NCI-H2081 (cell line): ENCODE measurements at places on chromosomes 4 and X.

GRCh38 chr4:76156635-76157034 is 8.4 kb upstream of the NUP54 start:
- DNase-seq = no peak

- no peak for DNase-seq
Observed at GRCh38 chr4:89398644-89399043, 91.0 kb upstream of the GPRIN3 start.

- no peak for DNase-seq
Observed at GRCh38 chr4:41414412-41414779, 123.6 kb upstream of the LIMCH1 start.

DNA sequence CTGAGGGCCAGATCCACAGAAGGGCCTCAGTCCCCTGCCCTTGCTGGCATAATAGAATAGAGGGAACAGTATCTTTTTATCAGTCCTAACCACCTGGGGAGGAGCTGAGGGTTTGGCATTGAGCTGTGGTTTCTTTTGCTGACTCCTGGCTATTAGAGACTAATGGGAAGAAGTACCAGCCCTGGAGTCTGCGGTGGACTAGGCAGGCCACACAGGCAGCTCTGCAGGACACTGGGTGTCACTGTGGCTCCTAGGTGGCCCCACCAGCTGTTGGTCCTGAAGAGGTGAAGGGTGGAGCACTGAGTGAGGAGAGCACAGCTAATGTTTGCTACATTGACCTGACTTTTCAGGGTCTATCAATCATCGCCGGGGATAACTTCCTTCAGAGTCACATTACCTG is 52.8 kb upstream of the GPC4 start:
- no peak for DNase-seq

DNA sequence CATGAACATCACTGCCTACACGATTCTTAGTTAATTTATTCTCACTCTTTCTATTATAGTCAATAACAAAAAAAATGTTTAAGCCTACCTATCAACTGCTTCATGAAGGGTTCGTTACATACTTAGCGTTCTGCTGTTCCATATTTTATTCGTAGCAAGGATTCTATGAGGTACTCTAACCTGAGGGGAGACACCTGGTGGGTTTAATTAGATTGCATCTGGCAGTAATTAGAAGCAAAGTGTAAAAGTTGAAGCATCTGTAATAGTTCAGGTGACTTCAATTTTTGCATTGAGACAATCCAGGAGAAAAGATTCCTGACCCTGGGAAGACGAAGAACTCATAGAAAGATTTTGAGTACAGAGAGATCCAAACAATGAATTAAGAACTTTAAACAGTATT is 1655.8 kb upstream of the TENM3 start:
- DNase-seq = no peak

DNA sequence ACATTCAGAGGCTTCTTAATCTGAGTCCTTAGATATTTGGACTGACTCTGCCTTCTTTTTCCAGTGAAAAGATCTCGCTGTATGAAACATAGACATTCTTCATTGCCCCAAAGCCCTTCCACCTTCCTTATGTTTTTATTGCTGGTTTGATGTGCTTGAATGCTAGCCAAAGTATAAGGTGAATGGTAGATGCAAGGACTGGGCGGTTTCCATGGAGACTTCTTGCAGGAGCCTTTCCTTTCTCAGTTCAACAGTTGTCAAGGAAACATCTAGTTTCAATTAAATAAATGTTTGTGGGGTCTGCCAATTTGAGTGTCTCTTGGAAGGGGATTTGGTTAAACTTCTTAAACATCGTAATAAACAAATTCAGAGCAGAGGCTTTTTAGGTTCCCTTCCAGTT is 46.0 kb downstream of the REPS2 start:
- no peak for DNase-seq

DNA sequence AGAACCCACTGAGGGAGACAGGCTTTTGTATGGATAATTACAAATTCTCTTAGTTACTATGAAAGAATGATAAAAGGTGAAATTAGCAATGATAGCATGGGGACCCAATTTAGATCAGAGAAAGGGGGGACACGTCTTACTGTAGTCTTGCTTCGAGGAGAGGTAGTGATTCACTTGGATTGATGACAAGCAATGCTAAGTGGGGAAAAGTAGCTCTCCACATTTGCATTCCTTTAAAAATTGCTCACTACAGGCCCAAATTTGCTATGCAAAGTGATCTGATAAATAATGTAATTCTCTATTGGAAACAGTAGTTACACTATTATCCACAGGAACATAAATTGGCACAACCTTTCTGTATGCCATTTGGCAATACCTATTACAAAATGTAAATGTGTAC is 42.5 kb upstream of the MAP3K15 start:
- no peak for DNase-seq

- DNase-seq = no peak
Observed at GRCh38 chr4:133694416-133694815, 507.2 kb downstream of the PABPC4L start.

DNA sequence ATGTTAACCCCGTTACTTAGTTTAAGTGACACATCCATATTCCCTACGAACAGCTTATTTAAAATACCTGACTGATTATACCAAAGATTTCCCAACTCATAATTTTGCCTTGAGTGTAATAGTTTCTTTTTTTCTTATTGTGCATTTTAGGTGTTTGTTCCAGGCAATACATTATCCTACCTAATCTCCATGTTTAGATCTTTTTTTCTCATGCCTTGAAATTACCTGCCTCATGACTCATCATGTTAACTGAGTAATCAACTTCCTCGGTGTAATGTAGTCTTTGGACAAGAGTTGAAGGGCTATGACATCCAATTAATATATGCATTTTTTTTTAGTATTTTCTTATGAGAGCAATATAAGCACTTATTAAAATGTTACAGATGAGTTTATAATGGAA is 228.7 kb upstream of the ANKRD50 start:
- DNase-seq = no peak

- DNase-seq = peak; percentile 49
Observed at GRCh38 chrX:136794080-136794479, 13.3 kb upstream of the ARHGEF6 start.

- no peak for DNase-seq
Observed at GRCh38 chr4:147799986-147800555, 68.2 kb downstream of the ARHGAP10 start.

GRCh38 chrX:103464072-103464773 is 55.1 kb downstream of the RAB40A start:
- peak; percentile 29 for DNase-seq

GRCh38 chr4:11732155-11732554 is 303.5 kb upstream of the HS3ST1 start:
- peak; percentile 86 for DNase-seq

DNA sequence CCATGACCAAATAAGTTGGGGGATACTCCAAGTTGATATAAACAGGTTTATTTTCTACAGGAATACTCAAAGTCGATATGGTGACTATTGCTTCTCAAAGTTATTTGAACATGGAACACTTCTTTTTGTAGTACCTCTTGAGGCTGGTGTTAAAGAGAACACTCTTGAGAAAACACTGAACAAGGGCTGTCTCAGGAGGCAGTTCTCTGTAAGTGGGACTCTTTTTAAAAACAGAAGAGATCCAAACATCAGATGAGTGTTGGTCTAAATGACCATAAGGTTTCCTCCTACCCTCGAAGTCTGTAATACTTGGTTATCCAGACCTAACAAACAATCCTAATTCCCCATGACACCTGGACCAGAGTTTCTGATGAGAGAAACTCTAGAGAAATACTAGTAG is 223.2 kb upstream of the TEX13C start:
- DNase-seq = no peak

GRCh38 chr4:126364311-126364911 is 1049.7 kb downstream of the FAT4 start:
- no peak for DNase-seq
